ENCODE measurements at places on chromosomes 2 and 18.

DNA sequence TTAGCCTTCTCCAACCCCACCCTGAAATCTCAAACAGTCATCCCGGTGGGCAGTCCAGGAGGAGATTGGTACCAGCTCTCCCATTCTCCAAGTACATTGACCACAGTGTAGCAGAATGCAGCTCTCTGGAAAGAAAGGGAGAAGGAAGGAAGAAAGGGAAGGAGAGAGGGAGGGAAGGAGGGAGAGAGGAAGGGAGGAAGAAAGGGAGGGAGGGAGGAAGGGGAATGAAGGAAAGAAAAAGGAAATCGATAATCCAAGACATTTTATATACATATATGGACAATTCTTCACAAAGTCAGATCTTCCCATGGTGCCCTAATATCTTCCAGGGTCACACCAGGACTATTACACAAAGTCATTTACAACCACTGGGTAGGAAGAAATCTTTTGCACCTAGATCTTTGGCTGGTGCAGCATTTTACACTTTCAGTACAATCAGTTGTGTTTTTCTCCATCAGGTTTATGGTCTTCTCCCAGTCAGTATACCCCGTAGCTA lies 58.8 kb downstream of the ARHGEF33 start:
- no peak for DNase-seq

DNA sequence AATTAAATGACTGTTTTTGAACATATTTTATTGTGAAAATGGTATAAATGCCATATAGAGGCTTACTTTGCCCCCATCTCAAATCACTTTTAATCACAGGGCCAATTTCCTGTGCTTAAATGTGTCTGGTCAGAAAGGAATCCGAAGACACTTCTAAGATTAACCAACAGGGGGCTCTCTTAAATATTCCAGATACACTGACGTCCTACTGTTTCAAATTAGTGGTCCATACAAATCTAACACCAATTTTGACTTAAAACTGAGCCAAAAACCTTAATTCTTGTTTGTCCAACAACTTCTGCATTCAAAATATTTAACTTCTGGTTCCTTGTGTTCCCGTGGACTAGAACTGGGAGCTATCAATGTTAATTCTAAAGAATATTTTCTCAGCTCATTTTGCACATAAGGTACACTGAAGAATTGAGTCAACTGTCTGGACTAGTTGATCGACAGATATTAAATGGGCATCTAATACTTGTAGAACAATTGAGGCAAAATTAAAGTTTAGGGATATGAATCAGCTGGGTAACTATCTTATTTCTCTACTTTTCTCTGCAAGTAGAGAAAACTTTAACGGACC lies 557.5 kb downstream of the ARHGAP15 start:
- peak; percentile 3 for DNase-seq

- no peak for DNase-seq
These were observed 223.8 kb downstream of the CMPK2 start for GRCh38 chr2:6641956-6642355.

DNA sequence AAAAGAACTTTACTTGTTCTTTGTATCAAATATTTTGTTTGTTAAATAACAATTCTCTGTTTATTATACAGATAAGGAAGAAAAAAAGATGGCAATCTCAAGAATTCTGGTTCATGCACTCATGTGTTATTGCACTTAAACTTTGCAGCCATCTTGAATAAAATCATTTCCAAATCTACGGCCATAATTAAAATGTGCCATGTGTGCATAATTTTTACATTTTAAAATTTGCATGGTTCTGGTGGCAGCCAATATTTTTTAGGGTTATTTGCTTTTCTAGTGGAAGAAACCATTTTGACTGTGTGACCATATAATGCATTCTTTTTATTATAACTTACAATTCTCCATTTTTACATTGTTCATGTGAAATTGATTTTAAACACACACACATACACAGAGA lies 1518.1 kb upstream of the ZEB2 start:
- DNase-seq = no peak

- DNase-seq = no peak
These were observed 2.3 kb downstream of the KRCC1 start for GRCh38 chr2:88053296-88053695.

- no peak for DNase-seq
These were observed 10.8 kb upstream of the NEU4 start for GRCh38 chr2:241798081-241798630.
